Activated CD4-positive, alpha-beta T cell treated with anti-CD3 and anti-CD28 coated beads for 24 hours (primary cell): ENCODE measurements at places on chromosomes 2 and 18.

DNA sequence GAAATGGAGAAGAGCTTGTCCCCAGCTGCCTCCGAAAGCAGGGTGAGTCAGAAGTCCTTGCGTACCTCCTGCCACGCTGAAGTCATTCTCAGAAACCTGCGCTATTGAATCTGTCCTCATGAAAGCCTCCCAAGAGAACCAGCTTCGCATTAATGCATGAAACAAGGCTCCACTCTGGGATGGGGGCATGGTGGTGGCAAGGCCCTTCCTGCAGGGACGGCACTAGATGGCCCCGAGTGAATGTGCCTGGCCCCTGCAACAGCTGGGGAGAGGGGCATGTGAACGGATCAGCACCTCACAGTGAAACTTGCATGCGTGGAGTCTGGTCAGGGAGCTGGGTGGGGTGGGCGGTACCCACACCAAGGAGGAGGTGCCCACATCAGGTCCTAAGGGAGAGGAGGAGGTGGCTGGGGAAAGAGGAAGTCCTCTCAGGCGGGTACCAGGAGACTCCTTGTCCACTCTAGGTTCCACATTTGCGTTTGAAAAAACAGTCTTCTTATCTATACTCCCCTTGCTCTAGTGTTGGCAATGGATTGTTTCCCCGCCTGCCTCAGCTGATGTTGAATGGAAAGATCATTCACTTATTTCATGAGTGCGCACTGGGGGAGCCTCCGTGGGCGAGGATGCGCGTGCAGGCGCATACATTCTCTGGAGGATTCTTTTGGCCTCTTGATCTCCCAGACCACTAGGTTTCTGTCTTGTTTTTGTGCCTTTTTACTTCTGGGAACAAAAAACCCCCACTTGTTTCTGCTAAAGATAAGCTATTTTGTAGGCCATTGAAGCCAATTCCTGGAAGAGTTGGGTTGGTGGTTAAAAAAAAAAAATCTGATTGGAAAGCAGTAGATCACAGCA lies 104.7 kb downstream of the KLHL29 start:
- no peak for DNase-seq

- DNase-seq: no peak
Observed at GRCh38 chr18:40531051-40531450, 1424.0 kb upstream of the PIK3C3 start.

- no peak for DNase-seq
Observed at GRCh38 chr2:226838722-226839121, 2.9 kb downstream of the RHBDD1 start.

DNA sequence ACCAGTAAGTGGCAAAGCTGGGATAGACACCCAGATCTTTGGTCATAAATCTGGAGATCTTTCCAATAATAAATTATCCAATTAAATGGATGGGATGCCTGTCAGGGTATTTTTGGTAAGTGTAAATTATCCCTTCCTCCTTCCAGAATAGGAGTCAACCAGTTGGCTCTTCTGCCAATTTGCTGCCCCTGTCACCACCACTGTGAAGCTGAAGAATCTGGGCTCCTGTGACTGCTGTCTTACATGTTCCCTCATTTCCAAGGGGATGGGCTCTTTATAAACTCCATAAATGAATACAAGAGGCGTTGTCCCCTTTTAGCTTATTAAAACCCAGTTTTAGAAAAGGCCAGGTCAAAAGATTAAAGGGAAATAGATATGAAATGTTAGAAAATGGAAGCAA lies 17.8 kb upstream of the BMP10 start:
- DNase-seq: no peak

DNA sequence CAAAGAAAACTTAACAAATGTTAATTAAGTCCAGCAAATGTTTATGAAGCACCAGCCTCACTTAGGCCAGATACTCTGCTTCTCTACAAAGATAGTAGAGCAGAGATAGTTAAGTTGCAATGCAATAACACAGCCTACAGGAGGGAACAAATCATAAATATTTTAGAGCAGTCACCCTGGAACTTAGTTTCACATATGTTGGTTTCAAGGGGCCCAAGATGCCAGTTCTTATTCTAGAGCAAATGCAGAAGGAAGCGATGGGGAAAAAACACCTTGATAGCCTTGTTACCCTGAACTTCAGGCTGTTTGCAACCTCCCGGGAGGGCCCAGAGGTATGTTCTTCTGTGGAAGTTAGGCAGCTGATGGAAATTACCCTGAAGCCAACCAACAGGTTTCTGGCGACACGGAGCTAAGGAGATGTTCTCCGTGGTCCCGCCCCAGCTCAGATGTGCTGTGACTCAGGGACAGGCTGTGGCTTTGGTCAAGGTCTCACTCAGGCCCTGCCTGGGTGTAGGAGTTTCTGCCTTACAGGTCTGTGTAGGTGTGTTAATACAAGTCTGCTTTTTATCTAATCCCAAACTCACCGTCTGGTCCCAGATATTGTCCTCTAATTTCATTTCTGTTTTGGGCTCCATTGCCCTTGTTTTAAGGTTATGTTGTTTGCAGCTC lies 3.8 kb downstream of the CTIF start:
- no peak for DNase-seq

DNA sequence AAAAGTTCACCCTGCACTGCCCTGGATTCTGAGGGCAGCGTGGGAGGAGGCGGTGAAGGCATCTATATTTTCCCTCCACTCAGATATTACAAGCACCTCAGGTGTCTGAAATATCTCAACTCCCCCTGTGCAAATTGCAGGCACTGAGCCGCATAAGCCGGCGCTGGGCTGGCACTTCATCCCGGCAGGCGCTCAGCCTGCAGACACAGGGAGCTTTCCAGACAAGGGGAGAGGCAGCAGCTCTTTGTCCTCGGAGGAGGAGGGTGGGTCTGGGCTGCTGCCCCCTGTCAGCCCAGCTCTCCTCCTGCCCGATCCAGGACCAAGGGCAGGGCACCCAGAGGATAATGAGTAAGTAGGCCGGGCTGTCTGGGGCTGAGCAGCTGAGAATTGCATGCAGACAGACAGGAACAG lies 189.3 kb upstream of the MYT1L start:
- DNase-seq: no peak

- DNase-seq: no peak
Observed at GRCh38 chr18:48902023-48902855, 48.5 kb downstream of the SMAD7 start.
